ENCODE measurements at places on chromosomes 16 and 17.

DNA sequence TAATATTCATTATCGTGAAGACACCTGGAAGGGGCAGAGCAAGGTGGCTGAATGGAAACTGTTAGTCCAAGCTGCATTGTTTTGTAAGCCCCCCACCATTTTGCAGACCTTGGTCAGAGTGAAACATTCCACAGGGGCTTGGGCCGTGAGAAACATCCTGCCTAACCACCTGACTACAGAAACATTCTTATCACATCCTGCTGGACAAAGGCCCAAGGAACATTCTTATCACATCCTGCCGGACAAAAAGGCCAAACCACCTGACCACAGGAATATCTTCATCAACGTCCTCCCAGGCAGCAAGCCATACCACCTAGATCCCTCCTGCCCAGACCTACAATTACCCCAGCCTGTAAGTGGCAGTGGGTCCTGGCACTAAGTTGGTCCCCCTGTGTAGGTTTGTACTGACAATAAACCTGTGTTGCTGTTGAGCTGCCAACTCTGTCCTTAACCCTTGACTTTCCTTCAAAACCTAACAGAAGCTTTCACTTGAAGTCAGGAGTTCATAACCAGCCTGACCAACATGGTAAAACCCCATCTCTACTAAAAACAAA, 19.6 kb downstream of the ATF7IP2 start:
- DNase-seq, result no peak

- DNase-seq, result no peak
Measured at GRCh38 chr17:2706911-2707510, 4.6 kb downstream of the CLUH start.

DNA sequence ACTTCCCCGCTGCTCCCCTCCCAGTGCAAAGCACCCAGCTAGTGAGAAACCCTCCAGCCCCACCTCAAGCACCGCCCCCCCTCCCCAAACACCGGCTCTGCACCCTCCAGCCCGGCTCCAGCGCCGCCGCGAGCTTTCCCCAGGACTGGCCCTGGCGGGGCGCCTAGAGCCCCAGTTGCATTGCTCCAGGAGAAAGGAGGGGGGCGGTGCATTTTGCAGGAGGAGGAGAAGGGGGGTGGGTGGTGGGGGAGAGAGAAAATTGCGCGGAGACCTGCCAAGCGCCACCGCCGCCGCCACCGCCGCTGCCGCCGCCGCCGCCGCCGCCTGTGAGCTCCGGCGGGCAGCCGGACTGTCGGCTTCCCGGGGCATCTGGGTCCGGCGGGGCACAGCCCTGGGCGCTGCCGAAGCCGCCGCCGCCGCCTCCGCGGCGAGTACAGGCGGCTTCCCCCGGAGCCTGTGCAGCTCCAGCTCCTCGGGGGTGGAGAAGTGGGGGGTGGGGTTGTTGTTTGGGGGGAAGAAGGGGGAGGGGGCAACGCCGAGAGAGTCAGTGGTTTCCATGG, 333 bp upstream of the NOG start:
- peak; percentile 78 for DNase-seq

GRCh38 chr16:80852261-80852872, 48.0 kb upstream of the CDYL2 start:
- peak; percentile 16 for DNase-seq

GRCh38 chr17:71881041-71881440, 239.8 kb upstream of the SOX9 start:
- DNase-seq, result no peak

- DNase-seq, result peak; percentile 90
Measured at GRCh38 chr17:79400989-79401703, 209.7 kb downstream of the RBFOX3 start.

DNA sequence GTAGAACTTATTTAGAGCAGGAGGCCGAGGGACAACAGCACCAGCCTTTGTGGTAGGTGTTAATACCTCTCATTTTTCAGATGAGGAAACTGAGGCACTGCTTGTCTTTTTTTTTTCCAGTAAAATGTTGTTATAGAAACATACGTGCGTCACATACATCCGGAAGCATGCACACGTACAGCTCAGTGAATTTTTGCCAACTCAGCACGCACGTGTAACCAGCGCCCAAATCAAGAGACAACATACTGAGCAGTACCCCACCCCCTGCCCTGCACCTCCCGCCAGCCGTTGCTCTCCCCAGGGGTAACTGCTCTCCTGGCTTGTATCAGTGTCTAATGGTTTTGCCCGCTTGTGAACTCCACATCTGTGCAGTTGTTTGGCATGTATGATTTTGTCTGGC, 92.0 kb downstream of the CMIP start:
- DNase-seq, result no peak

GRCh38 chr16:80390871-80391489, 149.8 kb upstream of the DYNLRB2 start:
- no peak for DNase-seq

GRCh38 chr16:79412783-79413225, 187.7 kb downstream of the MAF start:
- no peak for DNase-seq

- no peak for DNase-seq
Measured at GRCh38 chr16:49959552-49960277, 65.3 kb upstream of the CNEP1R1 start.

DNA sequence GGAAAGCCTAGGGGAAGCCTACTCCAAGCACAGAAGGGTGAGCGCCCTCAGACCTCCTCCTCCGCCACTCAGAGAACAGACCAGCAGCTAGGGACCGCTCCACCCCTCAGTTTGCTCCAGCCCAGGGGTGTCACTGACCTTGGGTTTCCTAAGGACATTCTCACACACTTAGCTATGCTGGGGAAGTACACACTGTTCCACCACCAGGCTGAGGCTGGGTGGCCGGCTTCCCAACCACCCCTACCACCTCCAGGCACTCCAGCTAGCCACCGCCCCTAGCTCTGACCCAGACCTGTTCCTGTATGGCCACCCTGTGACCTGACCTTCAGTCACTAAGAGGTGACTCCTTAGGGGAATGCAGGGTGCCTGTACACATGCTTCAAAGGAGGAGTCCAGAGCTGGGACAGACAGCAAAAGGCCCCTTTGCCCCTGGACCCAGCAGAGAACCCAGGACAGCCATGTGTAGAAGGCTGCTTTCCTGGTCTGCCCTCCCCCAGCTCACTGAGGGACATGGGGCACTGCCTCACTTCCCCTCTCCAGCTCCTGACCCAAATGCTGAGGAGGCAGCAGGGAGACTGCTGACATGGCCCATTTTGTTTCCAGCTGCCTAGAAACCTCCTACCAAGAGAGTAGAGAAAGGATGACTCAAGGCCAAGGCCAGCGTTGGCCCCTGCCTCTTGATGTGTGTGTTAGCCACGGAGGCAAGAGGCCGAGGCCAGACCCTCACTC, 6.7 kb downstream of the HSPB9 start:
- DNase-seq, result no peak

DNA sequence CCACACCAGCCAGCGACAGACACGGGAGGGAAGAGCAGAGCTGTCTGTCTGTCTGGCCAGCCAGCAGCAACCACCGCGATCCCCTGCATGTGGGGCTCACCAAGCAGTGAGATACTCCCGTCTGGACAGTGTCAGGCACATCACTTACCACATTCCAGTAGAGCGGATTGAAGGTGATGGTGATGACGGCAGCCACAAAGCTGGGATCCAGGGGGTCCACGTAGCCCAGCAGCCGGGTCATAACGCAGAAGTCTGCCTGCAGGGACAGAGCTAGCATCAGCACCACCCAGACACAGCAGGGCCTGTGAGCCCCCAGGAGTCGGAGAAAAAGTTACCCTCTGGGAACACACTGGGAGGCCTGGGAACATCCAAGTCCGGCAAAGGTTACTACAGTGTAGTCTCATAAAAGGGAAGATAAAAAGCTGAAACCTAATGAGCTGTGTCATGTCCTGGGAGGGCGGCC, 14.7 kb downstream of the PEMT start:
- no peak for DNase-seq

GRCh38 chr17:73643001-73643851, 1.0 kb downstream of the SDK2 start:
- peak; percentile 46 for DNase-seq

- no peak for DNase-seq
Measured at GRCh38 chr17:2214047-2214928, 89.3 kb downstream of the SMG6 start.

- DNase-seq, result no peak
Measured at GRCh38 chr17:65121916-65122806, 15.0 kb upstream of the RGS9 start.

- DNase-seq, result no peak
Measured at GRCh38 chr16:58343562-58343961, 48.7 kb upstream of the GINS3 start.

DNA sequence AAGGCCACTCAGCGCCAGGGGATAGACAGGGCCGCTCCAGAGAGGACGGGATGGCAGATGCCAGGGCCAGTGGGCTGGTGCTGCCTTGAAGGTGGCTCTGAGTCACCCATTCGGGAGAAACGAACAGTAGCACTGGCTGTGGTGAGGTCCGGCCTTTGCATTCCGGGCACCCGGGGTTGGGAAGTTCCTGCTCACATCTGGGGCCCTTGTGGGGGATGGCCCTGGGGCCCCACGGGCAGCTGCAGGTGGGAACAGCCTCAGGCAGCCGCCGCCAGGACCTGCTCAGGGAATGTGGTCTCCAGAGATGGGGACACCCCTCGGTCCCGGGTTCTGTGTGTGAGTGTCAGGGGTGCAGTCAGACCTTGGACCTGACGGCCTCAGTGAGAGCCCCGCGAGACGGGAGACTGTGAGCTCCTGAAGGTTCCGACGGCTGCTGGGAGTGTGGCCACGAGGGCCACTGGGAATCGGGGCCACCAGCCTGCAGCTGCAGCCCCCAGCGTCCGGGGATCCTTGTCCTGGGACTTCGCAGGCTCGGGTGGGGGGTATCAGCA, 1.4 kb downstream of the CBFA2T3 start:
- no peak for DNase-seq

DNA sequence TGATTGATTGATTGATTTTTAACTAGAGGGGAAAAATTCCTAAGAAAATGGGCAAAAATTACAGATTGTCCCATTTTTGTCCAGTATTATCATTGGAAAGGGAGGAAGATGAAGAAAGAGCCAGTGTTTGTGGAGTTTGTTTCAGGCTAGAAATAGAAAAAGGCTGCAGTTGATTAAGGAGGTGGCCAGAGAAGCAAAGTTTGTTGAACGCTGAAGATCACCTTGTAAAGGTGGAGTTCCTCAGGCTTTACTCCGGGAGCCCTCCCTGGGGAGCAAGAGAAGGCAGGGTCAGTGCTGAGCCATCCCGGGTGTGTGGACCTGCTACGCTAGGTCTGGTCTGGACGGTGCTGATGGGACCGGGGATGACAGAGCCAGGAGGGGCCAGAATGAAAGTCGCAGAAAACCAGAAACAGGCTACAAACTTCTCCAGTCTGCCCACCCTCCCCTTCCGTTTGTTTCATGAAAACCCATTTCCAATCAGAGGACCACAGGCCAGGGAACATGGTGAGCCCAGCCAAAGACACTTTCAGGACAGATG, 222.6 kb upstream of the FOXF1 start:
- DNase-seq, result no peak
